ENCODE measurements at places on chromosomes 12 and 14. TPM values are rescaled to one million over a fixed set of nuclear protein-coding genes. Genes with fewer than 3 reads are reported as not detected.

TEAD4 gene
- 5.7 TPM for total RNA-seq

CACNA2D4 gene
- total RNA-seq, result 1.5 TPM

TAS2R19 gene
- 4.5 TPM for total RNA-seq

FAM90A1 gene
- not detected for total RNA-seq

KLRK1 gene
- 0.29 TPM for total RNA-seq

CIROP gene
- total RNA-seq, result 1.7 TPM

KRT3 gene
- total RNA-seq, result not detected

NTN4 gene
- total RNA-seq, result 11.1 TPM

PRORP gene
- total RNA-seq, result 38.8 TPM

TCL1B gene
- not detected for total RNA-seq

LYZ gene
- not detected for total RNA-seq

GDF3 gene
- total RNA-seq, result not detected

FOXG1 gene
- 0.83 TPM for total RNA-seq
